ENCODE measurements at places on chromosomes 6 and 20.

GRCh38 chr6:33571637-33572316 lies 8.3 kb downstream of the BAK1 start:
- DNase-seq, result no peak

GRCh38 chr20:54680872-54681619 lies 205.7 kb downstream of the DOK5 start:
- DNase-seq, result no peak

DNA sequence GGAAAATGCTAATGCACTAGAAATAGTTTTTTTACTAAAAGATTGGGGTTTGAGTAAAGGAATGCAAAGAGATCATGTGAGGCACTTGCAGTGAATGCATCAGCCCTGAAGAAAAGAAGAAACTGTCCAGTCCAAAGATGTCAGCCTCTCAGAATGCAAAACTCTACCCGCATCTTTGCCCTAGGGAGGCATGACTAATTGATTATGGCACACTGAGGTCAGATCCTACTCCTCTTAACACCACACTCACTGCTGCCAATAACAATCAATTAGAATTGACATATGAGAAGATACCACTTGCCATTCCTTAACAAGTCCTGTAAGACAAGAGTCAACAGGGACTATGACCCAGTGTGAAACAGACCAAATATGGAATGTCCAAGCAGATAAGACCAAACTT lies 262.3 kb upstream of the PLN start:
- no peak for DNase-seq

GRCh38 chr6:109297406-109298110 lies 84.7 kb downstream of the CD164 start:
- DNase-seq, result no peak

- DNase-seq, result no peak
These were observed 45.9 kb downstream of the EBF4 start for GRCh38 chr20:2738331-2739041.
